ENCODE measurements at places on chromosomes 5 and 9.

DNA sequence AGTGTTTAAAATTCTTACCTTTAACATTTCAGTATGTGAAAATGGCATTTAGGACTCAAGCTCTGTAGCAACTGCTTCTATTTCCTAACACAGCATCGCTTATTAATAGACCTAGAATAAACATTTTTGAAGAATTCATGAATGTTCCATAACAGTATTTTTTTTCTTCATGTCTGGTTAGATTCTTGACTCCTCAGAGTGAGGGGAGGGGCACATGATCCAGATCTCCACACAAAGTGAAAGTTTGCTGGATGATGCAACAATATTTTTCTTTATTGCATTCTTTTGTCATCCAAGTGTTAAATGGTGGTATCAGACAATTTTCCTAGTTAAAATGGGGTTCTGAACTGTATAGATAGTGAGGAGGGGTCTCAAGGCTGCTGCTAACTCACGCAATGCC, 130.8 kb upstream of the MAN2A1 start:
- no peak for DNase-seq

DNA sequence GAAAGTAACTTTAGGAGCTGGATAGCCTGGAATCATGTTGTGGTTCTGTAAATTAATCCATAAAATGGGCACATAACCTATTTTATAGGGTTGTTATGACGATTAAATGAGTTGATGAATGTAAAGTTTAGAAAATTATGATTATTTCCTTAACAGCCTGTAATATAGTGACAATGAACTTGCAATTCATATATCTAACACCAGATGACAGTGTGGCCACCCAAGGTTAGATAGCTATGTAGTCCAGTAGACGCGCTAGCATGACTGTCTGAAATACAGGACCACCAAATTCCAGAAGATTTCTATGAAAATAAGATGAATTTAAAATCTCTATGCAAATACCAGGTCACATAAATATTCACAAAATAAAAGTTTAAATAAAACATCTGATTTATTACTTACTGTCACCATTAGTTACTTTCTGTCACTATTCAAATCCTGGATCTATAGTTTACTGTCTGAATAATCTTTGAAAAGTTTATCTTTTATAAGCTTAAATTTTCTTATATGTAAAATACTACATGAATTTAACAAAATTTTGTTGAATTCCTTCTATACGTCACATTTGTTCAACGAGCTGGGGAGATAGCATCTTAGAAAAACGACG, 26.1 kb upstream of the MACIR start:
- DNase-seq = no peak

DNA sequence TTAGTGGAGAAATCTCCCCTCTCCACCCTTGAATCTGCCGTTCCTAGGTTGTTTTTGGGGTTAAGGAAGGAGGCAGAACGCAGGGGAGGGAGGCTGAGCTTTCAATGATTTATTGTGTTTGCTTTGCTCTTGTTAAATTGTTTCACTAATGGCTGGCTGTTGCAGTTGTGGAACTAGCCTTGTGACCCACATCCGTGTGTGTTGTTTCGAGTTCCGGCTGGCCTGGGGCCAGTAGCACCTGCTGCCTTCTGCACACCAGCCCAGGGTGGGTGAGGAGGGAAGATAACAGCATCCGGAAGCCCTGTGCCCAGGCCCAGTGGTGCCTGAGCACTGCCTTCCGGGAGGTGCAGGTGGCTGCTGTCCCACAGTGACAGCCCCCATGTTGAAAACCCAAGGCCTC, 3.6 kb downstream of the ERGIC1 start:
- no peak for DNase-seq

DNA sequence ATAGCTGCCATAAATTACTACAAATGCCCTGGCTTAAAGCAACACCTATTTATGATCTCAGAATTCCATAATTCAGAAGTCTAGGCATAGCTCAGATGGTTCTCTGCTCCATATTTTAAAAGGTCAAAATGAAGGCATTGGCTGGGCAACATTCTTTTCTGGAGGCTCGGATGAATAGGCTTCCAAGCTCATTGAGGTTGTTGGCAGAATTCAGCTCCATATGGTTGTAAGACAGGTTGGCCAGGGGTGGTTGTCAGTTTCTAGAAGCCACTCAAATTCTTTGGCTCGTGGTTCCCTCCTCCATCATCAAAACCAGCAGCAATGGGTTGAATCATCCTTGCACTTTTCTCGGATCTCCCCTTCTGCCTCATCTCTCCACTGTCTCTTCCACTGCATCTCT, 49.4 kb downstream of the TGFBR1 start:
- DNase-seq = no peak

- DNase-seq = no peak
These were observed 229.9 kb downstream of the SPOCK1 start for GRCh38 chr5:137269274-137269673.

DNA sequence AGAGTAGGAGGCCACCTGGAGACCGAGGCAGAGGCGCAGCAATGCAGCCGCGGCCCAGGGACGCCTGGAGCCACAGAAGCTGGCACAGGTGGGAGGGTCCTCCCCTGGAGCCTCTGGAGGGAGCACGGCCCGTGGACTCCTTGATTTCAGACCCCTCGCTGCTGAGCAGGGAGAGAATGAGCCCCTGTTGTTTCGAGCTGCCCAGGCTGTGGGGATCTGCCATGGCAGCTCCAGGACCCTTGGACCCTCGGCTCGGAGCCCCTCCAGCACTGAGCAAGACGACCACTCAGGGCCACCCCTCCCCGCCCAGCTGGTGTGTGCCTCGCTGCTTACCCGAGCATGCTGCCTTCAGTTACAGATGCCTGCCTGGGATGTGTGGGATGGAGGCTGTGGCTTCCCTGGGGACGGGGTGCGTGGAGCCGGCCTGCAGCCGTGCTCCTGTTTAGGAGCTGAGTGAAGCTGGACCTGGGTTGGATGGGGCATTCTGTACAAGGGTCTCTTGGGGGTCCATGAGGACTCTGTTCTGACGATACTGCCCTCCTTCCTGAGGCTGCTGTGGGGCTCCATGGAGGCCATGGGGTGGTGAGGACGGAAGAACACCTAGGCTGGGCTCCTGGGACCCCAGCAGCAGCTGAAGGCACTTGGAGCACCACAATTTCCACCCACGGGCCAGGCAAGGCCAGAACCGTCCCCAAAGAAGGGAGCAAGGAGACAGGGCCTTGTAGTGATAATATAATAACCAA, 115.1 kb upstream of the LPCAT1 start:
- no peak for DNase-seq

DNA sequence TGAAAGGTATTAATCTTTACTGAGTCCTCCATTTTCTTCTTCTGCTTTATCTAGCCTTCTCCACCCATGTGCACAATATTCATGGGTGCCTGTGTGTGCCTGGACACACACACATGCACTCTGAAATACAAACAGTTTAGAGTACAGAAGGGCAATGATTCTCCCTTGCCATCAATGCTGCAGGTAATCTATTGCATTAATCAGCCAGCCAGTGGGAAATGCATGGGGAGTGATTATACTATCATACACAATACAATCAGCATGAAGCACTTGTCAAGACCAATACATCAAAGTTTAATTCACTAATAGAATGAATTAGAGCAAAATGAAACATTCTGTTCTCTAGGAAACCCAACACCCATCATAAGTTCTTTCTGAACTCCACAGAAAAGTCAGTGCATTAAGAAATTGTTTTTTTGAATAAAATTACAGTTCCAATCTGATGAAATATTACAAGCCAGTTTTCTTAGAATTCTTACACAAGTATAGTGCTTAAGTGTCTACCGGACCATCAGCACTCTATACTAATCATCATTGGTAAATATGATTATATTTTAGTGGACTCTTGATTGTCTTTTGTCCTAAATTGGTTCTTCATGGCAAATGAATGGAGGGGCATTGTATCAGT, 172.2 kb downstream of the ZSWIM6 start:
- no peak for DNase-seq

- DNase-seq = no peak
These were observed 532.1 kb downstream of the PDE4D start for GRCh38 chr5:59361454-59361853.

DNA sequence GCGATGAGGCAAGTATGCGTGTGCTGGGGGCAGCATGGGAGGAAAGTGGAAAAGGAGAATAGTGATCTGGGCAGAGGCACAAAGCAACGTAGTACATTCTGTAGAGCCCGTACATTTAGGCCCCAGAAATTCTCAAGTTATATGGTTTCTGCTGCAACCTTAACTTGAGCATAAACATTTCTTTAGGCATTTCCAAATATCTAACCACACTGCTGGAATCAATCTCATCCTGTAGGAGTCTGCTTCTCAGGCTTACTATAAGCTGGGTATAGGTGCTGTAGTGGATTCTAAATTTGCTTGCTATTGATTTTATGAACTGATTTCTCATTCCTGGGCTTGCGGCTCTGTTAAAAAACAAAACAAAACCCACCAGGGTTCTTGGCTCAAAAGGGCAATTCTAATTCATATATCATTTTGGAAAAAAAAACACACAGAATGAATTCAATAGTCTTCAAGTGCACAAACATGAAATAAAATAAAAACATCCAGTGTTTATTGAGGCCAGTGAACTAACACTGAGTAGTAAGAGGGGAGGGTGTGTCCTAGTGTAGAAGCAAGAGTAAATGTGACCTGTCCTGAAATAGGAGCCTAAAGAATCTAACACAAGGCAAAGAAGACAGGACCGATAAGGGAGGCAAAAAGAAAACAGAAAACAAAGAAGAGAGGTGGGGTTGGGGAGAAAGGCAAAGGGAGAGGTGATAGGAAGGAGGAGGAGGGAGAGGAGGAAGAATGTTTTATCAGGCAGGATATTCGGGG, 145.5 kb upstream of the LHFPL2 start:
- no peak for DNase-seq

- no peak for DNase-seq
These were observed 118.2 kb downstream of the HSD17B3 start for GRCh38 chr9:96183751-96184150.

DNA sequence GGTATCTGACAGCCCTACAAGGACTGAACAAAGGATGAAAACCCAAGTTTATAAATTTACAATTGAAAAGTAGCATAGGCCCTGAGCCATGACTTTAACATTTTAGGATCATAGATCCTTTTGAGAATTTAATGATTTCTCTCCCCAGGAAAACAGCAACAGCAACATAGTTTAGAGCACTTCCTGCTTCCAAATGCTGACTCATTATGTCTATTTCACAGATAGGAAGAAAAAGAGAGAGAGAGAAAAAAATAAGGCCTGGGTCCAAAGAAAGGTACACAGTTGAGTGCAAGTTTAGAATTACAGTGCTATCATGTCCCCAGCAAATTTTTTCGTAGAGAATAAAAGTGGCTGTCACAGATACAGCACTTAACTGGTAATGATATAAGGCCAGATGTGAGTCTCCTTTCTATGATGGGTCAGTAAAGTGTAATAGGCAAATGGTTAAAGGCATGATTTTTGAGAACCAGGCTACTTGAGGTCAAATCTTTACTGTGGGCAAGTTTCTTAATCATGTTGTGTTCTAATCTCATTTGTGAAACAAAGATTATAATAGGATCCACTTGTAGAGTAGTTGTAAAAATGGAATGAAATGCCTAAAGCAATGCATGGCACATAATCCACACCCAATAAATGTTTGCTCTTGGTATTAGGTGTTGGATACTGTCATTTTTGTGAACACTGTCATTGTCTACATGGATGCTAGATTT, 12.3 kb upstream of the PPP2R2B start:
- no peak for DNase-seq

- no peak for DNase-seq
These were observed 72.4 kb downstream of the FYB1 start for GRCh38 chr5:39146831-39147540.

Measured in stimulated activated CD4-positive, alpha-beta T cell treated with anti-CD3 and anti-CD28 coated beads, Interleukin-1b, Interleukin-23, amount 100 ng/mL, for 1 hour (primary cell).